ENCODE measurements at places on chromosomes 2 and 18.

- DNase-seq, result no peak
Observed at GRCh38 chr2:234701421-234701820, 204.5 kb upstream of the ARL4C start.

DNA sequence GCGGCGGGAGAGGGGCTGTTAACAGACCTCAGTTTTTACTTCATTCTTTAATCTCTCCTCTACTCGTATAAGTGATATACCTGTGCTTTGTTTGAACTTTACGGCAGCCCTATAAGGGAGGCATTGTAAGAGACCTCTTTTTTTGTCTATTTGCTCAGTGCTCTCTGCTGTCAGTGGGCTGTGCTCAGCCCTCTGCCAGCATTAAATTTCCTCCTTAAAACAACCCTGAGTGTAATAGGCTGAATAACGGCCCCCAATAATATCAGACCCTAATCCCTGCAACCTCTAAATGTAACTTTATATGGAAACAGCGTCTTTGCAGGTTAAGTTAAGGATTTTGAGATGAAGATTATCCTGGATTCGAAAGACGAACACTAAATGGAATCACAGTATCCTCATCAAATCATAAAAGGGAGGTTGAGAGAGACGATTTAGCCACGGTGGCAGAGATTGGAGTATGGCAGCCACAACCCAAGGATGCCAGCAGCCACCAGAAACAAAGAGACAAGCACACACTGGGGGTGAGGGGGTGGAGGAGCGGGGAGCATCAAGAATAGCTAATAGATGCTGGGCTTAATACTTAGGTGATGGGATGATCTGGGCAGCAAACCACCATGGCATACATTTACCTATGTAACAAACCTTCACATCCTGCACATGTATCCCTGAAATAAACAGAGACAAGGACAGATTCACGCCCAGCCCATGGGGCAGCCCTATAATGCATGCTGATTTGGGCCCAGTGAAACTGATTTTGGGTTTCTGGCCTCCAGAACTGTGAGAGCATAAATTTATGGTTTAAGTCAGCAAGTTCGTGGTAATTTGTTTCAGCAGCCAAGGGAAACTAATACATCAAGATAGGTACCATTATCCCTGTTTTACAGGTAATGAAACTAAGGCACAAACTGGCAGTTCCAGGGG, 894 bp upstream of the FARSB start:
- DNase-seq, result no peak

GRCh38 chr18:56481751-56482150, 156.6 kb downstream of the TXNL1 start:
- DNase-seq, result no peak

DNA sequence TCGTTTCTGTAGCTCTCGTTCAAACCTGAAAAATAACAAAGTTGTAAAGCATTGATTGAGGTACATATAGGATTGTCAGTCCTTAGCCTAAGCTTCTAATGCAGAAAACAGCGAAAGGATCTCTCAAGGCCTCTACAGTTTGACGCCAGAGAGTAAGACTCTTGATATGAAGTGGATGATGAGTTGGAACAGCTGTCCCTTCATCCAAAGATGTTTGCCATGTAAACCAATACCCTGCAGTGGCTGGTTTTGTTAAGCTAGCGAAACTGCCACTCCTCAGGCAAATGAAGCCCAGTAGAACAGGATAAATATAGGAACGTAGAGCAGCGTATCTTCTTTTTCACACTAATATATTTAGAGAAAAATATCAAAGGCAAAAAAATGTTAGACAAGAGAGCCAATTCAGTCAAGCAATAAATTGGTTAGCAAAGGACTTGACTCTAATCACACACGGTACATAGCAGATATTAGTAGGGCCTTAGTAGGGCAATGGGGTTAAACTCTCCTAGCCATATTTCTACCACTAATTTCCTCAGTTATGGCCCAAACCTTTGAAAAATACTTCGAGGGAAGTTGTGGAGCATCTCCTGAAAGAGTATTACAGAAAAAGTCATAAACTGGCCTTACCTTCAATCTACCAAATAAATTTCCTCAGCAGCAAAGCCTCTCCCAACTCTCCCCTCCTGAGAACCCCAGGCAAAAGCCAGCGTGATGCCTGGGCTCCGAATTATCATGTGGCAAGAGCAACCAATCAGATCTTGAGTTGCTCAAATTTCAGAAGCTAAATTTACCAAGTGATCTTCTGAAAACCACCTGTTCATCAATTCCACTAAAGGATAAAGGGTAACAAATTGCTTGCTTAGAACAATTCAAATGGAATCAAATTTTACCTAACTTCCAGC, at the start of gene NEB:
TSS of gene NEB (minus strand) at position 706 of the 902 bp plus-strand sequence. CDS start 1,320 bp downstream, outside the sequence.
- DNase-seq, result peak; percentile 31

- no peak for DNase-seq
Observed at GRCh38 chr18:62287781-62288664, 37.1 kb upstream of the TNFRSF11A start.

DNA sequence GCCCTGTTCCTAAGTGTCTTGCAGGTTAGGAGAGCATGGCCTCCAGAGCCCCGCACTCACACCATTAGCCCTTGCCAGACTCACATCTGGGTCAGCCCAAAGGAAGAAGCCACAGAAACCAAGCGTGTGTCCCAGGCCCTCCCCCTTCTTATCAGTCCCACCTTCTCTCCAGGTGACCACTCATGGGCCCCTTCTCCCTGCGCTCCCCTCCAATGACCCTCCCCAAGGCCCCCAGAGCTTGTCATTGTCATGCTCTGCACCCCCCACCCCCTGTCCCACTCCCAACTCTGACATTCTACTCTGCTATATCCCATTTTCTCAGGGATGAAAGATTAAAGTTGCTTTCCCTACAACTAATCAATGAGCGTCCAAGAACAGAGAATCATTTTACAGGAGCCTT, 30.1 kb downstream of the CAPN14 start:
- DNase-seq, result no peak

DNA sequence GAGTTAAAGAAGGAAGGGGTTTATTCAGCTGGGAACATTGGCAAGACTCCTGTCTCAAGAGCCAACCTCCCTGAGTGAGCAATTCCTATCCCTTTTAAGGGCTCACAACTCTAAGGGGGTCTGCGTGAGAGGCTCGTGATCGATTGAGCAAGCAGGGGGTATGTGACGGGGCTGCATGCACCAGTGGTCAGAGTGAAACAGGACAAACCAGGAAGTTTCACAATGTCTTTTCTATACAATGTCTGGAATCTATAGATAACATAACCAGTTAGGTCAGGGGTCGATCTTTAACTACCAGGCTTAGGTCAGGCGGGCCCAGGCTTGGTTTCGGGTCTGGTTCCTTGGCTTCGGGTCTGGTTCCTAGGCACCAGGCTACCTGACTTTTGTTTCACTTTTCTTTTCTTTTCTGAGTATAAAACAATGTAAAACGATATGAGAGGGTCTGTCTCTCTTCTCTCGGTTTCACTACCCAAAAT, 30.1 kb upstream of the LIPG start:
- DNase-seq, result no peak

DNA sequence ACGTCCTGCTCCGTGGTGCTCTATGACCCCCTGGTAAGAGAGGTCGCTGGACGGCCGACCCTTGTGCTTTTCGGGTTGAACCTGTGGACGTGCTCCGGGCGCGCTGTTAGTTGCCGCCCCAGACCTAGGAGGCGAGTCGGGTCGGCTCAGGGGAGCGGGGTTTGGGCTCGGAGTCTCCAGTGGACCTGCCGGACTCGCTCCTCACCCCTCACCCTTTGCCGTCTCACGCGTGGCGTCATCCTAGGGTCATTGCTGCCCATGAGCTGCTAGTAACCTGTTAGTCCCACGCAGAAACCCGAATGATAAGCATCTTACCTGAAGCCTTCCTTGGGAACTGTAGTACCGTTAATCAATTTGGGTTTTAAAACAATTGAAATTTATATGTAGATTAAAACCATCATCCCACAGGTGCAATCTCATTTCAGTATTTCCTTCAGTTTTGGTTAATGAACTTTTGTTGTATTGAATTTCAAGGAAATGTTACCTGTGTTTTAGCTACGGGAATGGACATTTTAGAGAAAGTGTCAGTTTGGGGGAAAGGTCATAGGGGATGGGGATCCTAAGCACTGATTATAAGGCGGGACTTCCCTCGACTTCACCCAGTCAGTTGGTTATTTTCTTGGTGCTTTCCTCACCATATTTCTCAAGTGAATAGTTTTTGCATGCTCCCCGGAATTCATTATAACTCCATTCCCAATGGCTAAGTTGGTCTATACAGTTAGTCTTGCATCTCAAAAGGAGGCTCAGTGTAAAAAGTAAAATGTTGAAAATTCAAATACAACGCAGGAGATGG, 536 bp downstream of the ELP2 start:
- no peak for DNase-seq

- DNase-seq, result peak; percentile 82
Observed at GRCh38 chr2:28393114-28393836, 617 bp downstream of the FOSL2 start.

- DNase-seq, result no peak
Observed at GRCh38 chr2:105867587-105867986, 122.9 kb downstream of the NCK2 start.

DNA sequence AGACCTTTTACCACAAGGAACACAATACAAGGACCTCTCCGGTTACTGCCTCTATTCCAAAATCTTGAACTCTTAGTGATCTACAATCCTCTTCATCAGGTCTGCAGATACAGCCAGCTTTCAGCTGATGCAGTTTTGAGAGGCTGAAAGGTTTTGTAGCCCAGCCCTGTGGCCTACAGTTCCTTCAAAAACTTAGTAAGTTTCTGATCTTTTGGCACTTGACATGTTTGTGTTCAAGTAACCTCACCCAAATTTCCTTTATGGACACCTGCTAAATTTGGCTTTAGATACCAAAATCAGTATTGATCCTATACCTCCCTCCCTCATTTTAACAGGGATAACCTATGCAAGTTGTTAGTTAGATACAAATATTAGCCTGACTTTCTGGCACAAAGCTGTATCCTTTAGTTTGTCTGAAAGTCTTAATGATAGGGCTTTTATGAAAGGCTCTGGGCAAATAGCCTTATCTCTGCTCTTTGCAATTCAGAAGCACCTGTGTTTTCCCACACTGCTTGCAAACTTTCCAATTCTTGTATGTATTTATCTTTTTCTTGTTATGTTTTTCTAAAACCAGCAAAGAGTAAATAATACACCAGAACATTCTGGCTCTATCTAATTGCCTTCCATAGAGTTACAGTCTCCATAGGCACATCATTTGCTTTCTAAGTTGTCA, 650.5 kb upstream of the KLHL29 start:
- no peak for DNase-seq

All from femur (tissue), 1 donor.